GM23248 (cell line): ENCODE measurements at places on chromosomes 6 and 20.

DNA sequence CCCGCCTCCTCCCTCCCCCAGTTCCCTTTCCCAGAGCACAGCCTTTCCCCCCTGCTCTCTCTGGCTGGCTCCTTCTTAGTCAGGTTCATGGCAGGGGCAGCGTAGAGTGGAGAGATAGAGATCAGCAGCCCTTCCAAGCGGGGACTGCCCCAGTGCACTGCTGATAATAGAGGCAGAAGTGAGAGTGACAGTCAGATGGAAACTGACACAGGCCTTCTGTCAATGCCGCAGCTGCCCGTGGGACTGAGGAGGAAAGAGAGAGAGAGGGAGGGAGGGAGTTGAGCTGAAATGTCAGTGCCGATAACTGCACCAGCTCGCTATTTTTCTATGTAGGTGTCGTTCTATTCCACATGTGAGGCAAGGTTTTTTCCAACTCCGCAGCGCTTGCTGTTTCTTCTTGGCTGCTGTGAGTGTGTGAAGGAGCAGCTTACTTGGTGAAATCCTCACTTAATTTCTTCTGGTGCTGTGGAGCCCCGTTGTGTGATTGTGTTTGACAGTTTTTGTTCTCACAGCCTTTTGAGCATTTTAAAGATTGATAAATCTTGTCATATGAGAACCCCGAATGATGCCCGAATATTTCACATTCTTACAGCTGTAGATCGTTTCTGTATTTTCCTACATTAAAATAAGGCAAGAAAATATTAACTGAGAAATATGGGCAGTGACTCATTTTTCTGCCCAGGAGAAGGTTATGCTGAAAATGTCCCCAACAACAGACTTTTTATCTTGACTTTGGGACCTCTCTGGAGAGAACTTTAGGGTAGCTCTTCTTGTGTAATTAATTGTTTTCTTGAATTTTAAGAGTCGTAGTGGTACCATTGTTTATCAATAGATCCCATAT lies 386.4 kb upstream of the MMS22L start:
- DNase-seq, result peak; percentile 46

- no peak for DNase-seq
Observed at GRCh38 chr6:24718449-24719124, 367 bp downstream of the C6orf62 start.

DNA sequence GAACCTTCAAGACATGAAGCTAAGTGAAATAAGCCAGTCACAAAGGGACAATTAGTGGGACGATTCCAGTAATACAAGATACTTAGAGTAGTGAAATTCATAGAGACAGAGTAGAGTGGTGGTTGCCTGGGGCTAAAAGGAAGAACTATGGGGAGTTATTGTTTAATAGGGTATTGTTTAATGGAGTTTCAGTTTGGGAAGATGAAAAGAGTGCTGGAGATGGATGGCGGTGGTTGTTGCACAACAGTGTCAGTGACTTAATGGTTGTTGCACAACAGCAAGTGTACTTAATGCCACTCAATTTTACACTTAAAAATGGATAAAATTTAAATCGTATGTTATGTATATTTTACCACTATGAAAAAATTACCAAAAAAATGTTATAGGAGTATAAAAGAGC lies 209.7 kb upstream of the TENT5A start:
- peak; percentile 16 for DNase-seq

DNA sequence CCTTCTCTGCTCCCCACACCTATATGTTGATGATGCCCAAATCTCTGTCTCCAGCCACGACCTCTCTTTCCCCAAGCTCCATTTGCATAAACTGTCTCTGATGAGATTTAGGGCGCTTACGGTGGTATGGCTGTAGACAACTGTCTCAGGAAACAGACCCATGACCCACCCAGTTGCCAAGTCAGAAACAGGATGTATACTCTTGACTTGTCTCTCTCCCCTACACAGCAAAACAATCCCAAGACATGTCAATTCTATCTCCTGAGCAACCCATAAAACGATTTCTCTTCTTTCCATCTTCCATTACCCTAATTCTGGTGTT lies 13.9 kb downstream of the GNL1 start:
- no peak for DNase-seq

DNA sequence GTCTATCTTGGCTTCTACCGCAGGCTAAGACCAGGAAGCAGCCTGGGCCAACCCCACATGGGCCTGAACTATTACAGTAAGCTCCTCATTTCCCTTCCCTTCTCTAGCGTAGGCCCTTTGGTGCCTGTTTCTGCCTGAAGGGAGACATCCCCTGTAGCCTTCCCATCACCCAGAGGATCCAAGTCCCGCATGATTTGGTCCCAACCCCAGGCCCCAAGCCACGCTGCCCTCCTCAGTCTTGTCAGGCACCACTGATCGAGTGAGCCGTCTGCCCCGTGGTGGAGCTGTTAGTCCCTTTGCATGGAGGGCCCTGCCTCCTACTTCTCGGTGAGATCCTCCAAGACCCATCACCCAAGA lies 46.4 kb downstream of the EBF4 start:
- no peak for DNase-seq

GRCh38 chr20:58942549-58942948 lies 38.5 kb upstream of the NELFCD start:
- DNase-seq, result no peak

- peak; percentile 43 for DNase-seq
Observed at GRCh38 chr20:34066476-34067090, 45.5 kb downstream of the EIF2S2 start.
